ENCODE measurements at places on chromosomes 1 and 21.
A peak's percentile ranks its signal among the peaks of the same experiment; 100 is the strongest.

DNA sequence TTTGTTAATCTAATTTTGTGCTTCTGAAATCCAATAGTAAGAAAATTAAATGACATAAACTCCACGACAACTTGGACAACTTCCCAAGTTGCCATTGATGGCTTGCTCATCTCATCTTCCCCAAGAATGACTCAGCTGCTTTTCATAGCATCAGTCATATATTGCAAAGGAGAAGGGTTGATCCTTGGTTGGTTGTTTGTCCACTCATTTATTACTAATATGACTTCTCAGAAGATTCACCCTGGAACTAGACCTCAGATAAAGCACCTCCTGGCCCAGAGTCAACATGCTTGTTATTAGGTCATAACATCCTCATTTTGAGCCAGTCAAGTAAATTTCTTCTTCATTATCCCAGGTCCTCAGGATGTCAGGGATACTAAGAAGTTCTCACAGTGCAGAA lies 2.3 kb upstream of the LCE3D start:
- no peak for DNase-seq

GRCh38 chr1:35656148-35656862 lies 15.0 kb upstream of the PSMB2 start:
- DNase-seq: no peak

- no peak for DNase-seq
Observed at GRCh38 chr1:29399465-29399864, 163.1 kb downstream of the PTPRU start.

GRCh38 chr1:59041646-59042277 lies 255.1 kb upstream of the FGGY start:
- no peak for DNase-seq

- DNase-seq: peak; percentile 59
Observed at GRCh38 chr1:101284021-101284420, 47.2 kb downstream of the S1PR1 start.

- no peak for DNase-seq
Observed at GRCh38 chr1:38088366-38088765, 41.8 kb upstream of the POU3F1 start.

DNA sequence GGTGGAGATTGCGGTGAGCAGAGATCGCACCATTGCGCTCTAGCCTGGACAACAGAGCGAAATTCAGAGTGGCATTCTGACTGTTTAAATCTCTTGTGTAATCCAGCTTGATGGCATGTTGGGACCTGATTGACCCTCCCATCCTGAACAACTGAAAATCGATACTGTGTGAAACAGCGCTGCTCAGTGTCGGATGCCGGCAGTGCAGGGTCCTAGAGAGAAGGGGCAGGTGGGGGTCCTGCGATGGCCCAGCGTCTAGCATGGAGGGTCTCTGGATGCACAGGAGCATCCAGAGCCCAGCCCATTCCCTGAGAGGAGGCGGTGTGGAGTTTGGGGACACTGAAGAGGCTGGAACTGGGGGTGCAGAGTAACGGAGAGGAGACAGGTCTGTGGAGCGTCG lies 15.8 kb downstream of the AGT start:
- DNase-seq: no peak

DNA sequence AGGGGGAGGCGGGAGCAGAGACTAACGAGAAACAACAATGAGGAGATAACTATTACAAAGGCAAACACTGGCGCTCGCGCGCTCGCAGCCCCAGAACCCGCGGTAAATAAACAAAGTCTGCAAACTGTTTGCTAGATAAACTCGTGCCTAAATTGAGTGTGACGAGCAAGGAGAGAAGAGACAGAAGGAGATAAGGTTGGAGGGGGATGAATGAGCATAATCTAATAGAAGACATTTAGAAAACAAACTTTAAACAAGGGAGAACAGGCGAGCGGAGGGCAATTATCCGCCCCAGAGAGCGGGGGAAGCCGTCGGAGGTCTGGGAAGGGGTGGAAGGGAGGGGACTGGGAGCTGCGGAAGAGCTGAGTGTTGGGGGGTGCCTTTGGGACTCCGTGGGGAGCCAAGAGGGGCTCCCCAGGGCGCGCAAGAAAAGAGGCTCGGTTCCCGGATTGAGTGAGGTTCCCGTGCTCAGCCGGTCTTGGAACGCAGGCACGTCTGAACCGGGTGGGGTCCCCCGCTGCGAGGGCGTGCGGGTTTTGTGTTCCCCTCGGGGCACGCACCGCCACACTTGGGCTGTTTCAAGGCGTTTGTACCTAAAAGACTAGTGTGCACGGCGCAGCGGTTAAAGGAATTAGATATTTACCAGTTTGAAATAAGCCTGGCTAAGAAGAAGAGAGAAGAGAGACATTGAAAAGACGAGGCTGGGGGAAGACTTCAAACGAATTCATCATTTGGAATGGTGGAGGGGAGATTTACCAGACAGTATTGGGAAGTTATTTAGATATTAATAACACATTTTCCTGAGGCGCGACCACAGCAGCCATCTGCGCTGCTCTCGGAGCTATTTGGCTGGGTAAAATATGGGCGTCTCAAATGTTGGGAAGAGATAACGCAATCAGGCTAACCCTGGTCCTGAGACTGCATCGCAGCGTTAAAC lies 10.6 kb downstream of the PAX7 start:
- no peak for DNase-seq

GRCh38 chr1:89999208-89999607 lies 4.3 kb downstream of the ZNF326 start:
- DNase-seq: no peak

DNA sequence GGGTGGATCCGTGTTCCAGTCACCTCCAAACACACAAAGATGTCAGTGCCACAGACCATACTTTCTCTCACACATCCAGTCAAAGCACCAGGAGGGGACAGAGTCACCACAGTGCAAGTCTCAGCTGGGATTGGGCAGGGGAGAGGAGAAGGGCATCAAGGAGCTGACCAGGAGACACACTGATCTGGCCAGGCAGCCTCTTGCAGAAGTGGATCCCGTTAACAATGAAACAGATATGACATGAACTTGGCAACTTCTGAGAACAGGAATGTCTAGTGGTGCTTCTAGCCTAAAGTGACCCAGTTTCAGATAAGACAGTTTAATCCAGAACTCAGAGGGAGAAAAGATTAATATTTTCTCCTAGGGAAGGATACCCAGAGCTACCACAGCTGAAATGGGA lies 71.0 kb downstream of the HIVEP3 start:
- DNase-seq: no peak

DNA sequence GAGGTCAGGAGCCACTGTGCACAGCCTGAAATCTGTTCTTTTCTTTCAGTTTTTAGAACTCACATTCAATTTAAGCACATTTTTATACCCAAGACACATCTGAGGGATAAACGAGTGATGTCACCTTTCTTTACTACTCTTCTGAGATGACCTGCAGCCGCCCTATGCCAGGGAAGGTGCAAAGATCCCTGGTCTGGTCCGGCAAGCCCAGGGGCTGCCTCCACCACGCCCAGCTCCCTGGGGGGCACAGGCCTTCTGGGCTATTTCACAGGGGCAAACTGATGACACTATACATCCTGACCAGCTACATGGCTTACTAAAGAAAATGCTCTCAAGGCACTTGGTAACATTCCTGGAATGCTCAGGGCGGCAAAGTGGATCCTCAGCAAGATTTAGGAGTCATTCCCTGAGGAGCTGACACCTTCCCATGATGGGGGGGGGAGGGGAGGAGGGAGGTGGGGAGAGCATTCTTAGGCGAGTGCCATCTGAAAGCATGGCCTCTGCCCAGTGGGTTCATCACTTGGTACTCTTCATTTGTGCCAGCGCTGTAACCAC lies 11.3 kb downstream of the MRAP start:
- no peak for DNase-seq

DNA sequence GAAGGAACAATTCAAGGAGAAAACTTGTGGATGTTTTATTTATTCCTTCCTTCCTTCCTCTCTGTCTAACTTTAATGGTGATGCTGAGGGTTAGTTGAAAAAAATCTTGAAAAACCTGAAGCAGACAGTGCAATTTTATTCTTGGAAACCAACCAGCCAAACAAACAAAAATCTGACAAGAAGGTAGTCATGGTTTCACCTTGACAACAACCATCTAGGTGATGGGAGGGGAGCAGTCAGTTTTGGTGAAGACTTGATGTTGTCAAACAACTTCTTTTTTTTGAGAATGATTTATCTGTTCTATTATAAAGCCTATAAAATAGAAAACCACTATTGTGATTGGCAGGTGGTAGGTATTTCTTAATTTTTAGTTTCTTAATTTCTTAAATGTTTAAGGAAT lies 92.4 kb upstream of the GPR88 start:
- peak; percentile 94 for DNase-seq

GRCh38 chr1:156464825-156465452 lies 35.6 kb downstream of the MEF2D start:
- no peak for DNase-seq

GRCh38 chr1:150578272-150579109 lies 919 bp downstream of the MCL1 start:
- peak; percentile 68 for DNase-seq

- DNase-seq: peak; percentile 52
Observed at GRCh38 chr1:205275133-205275532, 46.4 kb downstream of the NUAK2 start.

DNA sequence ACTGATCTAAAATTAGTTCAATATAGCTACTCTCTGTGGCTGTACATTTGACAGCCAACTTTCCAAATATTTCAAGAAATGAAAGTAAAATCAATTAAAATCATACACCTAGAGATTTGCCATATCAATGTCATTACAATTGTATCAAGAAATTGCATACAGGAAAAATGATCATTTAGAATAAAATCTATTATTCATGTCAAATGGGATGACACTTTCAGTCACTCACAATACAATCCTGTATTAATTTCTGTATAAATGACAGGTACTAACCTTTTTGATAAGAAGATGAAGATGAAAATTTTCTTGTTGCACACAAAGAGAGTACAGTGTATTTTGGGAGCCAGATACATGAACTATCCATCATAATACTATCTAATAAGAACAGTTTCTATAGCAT lies 1588.9 kb upstream of the PRMT6 start:
- DNase-seq: no peak

DNA sequence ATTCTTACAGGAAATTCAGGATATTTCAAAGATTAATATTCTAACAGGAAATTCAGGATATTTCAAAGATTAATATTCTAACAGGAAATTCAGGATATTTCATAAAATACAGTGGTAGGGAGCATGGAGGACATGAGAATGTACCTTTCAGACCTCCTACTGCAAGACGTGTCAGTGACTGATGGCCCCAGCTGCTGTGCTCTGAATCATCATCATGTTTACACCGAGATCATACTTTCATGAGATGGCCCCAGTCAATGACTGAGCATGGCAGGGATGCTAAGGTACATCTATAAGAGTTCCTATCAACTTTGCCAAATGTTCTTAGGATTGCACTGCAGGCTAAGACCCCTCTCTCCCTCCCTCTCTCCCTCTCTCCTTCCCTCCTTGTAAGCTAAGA lies 69.0 kb downstream of the HFM1 start:
- no peak for DNase-seq

DNA sequence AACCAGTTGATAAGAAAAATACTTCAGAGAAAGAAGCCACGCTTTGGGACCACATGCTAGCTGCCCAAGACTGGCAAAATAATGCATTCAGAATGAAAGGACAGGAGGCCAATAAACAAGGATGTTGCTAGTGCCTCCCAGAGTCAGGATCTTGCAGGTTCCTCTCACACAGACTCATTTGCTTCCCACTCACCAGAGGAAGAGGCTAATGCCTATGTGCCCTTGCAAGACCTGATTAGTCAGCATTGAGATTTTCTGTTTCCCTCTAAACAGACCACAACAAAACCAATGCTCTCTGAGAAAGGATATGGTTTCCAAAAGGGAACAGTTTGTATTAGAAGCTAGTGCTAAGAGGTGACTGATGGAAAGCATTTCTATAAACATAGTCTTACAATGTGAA lies 85.7 kb downstream of the NRDC start:
- no peak for DNase-seq

DNA sequence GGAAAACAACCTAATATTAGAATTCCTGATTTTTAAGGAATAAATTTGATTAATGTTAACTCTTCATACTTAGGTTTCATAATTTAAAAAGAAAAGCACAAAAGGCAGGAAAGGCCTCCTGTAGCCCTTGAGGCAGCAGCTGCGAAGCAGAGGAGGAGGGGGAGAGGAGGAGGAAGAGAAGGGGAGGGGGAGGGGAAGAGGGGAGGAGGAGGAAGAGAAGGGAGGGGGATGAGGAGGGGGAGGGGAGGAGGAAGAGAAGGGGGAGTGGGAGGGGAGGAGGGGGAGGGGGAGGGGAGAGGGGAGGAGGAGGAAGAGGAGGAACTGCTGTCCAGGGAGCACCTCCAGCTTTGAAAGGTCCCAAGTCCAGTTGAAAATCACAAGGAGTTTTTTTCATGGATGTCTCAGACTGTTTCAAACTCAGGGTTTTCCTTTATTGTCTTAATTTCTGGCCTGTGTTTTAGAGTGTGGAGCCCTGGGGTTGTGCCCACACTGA lies 35.1 kb upstream of the DIP2A start:
- DNase-seq: peak; percentile 8

- no peak for DNase-seq
Observed at GRCh38 chr1:225545649-225546048, 107.3 kb downstream of the ENAH start.

DNA sequence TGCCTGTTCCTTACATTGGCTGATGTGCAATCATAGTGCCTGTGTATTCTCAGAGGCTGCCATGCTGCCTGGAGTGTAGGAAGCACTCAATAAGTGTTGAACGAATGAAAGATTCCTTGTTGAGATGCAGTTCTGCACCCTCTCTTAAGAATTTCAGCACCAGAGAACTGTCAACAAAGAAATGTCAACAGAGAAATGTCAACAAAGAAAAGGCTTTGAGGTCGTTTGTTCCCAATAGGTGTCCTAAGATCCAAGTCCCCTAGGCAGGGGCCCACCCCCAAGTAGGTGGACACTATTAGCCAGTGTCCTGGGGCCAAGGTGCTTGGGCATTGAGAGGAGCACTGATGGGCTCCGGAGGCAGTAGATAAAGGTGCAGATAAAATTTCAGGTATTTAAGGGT lies 12.6 kb downstream of the KCND3 start:
- DNase-seq: no peak

DNA sequence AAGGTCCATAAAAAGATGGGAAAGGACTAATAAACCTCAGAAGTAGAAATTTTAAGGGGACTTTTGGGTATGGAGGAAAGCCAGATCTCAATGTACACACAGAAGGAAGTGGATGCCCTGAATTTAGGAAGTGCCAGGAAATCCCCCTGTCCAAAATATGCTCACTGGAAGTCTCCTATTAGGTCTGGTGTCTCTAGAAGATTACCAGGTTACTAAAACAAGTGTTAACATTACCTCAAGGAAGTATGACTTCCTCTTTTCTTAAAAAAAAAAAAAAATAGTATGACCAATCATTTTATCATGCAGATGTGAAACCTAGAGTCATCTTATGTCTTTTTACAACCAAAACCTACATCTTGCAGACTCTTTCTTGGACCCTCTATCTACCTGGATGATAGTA lies 30.7 kb downstream of the CD58 start:
- peak; percentile 37 for DNase-seq

All from CD4-positive, alpha-beta T cell treated with Interleukin-17A for 1 hour (primary cell).